Uterine smooth muscle cell (primary cell): ENCODE measurements at places on chromosomes 11 and 22. TPM values are rescaled to one million over a fixed set of nuclear protein-coding genes. Genes with fewer than 3 reads are reported as not detected.

Gene ASRGL1
- 0.12 and 1.00 TPM in 2 replicates for total RNA-seq

Gene DBX1
- total RNA-seq, result not detected in 2 replicates

Gene TRIM51
- not detected in 2 replicates for total RNA-seq

Gene TMEM121B
- total RNA-seq, result under 0.01 and 0.11 TPM in 2 replicates

Gene SYCE3
- not detected in 2 replicates for total RNA-seq

Gene FIBIN
- total RNA-seq, result 9.4 and 65.4 TPM in 2 replicates

Gene POLR3H
- 15.5 and 19.3 TPM in 2 replicates for total RNA-seq

Gene NCAPH2
- 36.0 and 79.0 TPM in 2 replicates for total RNA-seq

Gene TMPRSS4
- not detected in 2 replicates for total RNA-seq

Gene PATE4
- not detected in 2 replicates for total RNA-seq

Gene OR51B4
- total RNA-seq, result 0.11 TPM in 1 of 2 replicates, not detected in the other

Gene SAA2
- total RNA-seq, result not detected in 2 replicates

Gene RCN1
- total RNA-seq, result 313 and 458 TPM in 2 replicates

Gene NPTXR
- 2.0 and 4.6 TPM in 2 replicates for total RNA-seq

Gene PNPLA5
- under 0.01 TPM in 1 of 2 replicates, not detected in the other for total RNA-seq

Gene GTSE1
- 4.2 and 16.8 TPM in 2 replicates for total RNA-seq

Gene ZFTA
- total RNA-seq, result 17.5 and 18.5 TPM in 2 replicates

Gene CTSF
- total RNA-seq, result 5.9 and 20.6 TPM in 2 replicates

Gene CECR2
- 0.11 and 0.37 TPM in 2 replicates for total RNA-seq

Gene FGF4
- not detected in 2 replicates for total RNA-seq

Gene CASP12
- total RNA-seq, result not detected in 2 replicates

Gene AQP11
- total RNA-seq, result 2.5 and 9.1 TPM in 2 replicates

Gene UBXN1
- total RNA-seq, result 99.4 and 126 TPM in 2 replicates

Gene CNIH2
- 0.11 and 0.25 TPM in 2 replicates for total RNA-seq

Gene GGT5
- total RNA-seq, result 1.2 and 1.9 TPM in 2 replicates
